NCI-H1417 (cell line): ENCODE measurements at places on chromosomes 2 and 18.

DNA sequence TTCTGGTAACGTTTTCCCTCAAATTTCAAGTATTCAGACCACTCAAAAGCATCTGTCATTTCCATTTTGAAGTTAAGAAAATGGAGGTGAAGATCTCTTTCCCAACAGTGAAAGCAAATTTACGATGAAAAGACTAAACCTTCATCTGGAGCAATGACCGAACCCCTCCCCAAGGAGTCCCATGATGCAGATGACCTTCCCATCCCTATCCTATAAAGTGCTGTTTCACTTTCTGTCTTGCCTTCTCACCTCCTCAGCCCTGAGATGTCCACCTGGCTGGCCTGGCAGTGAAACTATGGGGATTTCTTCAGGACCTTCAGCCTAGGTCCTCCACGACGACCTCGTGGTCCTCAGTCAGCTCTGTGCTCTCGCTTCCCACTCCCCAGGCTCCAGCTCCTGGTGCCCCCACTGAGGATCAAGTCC is 925 bp upstream of the NPC1 start:
- DNase-seq: no peak

GRCh38 chr2:207974216-207974605 is 51.1 kb downstream of the PLEKHM3 start:
- no peak for DNase-seq

DNA sequence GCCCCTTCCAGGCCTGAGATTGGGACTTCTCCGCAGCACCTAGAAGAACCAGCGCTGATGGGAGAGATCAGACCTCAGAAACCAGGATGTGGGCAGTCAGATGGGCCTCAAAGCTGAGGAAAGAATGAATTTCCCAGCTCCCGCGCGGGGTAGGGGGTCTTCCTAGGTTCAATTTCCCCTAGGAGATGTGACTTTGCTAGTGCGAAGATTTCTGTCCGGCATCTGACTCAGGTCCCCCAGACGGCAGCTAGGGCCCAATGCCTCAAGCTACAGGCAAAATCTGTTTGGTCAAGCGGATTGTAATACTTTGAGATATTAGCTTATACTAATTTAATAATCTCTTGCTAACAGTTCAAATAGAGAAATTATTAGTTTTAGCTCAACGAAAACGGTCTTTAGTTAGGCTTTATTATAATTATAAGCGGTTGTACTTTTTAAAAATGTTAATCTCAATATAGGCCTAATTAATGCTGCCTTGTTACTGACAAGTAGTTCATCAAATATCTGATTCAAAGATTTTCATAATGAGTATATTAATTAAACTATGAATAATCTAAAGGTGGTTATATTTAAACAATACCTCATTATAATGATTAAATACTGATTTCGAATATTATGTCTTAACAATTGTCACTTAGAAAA is 5.8 kb downstream of the DLX1 start:
- DNase-seq: no peak

DNA sequence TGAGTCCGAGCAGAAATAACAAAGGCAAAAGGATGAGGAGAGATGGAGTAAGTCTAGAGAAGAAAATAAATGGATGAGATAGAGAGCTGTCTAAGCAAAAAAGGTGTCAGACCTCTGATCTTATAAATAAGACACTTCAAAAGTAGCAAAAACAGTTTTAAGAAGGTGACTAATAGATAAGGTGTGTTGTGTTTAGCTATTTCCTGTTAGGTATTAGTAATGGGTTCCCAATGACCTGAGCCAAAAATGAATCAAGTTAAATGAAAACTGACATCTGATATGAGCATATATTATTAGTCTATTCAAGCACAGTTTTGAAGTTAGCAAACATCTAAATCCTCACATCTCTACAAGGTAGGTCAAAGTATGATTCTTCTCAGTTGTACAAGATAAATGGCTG is 10.6 kb downstream of the SUPT7L start:
- no peak for DNase-seq

GRCh38 chr18:73950116-73950700 is 197.4 kb downstream of the FBXO15 start:
- DNase-seq: no peak

DNA sequence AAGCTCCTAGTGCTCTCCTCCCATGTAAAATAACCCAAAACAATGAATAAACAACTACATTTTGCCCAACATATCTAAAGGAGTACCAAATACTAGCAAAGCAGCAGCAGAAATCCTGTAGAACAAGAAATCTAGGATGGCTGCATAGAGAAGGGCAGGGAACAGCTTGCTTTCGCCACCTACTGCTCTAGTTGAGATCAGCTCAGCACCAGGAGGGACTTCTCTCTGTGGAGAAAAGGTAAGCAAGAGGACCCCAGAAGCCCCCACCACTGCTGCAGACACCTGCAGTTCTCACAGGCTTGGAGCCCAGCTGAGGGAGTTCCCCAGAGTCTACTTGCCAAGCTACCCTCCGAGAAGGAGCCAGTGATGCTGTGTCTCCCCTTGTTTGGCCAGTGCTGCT is 243.0 kb upstream of the CHST9 start:
- no peak for DNase-seq

GRCh38 chr2:49335546-49335945 is 181.2 kb upstream of the FSHR start:
- no peak for DNase-seq

GRCh38 chr2:101657787-101658186 is 39.7 kb upstream of the MAP4K4 start:
- no peak for DNase-seq

DNA sequence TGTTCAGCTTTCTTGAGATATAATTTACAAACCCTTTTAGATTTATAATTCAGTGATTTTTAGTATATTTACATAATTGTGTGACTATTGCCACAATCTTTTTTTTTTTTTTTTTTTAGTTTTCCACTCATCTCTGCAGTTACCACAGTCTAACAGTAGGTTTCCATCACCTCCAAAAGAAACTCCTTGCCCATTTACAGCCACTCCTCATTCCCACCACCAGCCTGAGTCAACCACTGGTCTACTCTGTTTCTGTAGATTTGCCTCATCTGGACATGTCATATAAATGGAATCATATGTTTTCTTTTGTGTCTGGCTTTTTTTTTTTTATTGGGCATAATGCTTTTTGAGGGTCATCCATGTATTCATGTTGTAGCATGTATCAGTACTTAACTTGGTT is 16.1 kb downstream of the MTX2 start:
- no peak for DNase-seq

DNA sequence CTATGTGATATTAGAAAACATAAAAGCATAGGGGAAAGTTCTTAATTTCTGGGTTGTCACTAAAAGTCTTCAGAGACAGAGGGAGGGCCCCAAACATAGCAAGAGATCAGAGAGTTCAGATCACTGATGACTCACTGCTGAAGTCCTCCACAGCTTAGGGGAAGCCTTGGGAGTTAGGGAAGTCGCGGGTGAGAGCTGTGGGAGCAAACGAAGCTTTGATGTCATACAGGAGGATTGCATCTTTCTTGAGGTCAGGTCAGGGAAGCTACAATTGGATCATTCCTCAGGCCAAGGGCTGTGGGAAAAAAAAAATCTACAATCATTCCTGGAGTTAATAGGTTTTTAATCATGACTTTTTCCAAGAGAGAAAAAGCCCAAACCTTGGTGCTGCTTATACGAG is 96.2 kb downstream of the COPS8 start:
- DNase-seq: no peak

DNA sequence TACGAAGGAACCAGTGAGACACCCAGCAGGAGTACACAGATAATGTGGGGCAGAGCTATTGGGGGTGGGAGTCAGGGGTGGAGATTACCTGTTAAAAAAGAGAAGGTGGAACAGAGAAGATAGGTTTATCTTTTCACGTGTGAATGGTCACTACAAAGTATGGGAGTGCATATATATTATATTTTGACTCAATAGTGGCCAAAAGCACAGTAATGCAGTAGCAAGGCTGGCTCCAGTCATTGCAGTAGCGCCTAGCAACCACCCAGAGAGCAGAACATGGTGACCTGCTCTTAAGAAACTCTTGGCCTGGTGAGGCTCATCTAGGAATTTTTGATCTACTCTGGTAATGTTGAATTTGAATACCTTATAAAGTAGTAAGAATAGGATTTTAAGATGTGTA is 1.0 kb downstream of the IMPACT start:
- no peak for DNase-seq

DNA sequence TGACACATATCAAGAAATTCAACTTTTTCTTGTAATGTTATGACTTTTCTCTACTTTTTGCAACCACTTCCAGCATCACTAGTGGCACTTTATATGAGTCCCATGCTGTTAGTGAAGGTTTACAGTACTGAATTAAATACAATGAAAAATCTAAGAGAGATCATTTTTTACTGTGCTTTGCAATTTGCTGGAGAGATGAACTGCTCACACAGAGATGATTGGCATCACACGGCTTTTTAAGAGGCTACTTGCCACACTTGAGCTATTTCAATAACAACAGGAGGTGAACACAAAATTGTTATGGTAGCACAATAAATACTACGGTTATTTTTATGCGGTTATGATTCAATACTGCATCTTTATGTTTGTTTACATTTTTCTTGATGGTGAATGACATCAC is 88.9 kb downstream of the DAW1 start:
- DNase-seq: peak; percentile 22

GRCh38 chr2:191012845-191013681 is 908 bp downstream of the STAT1 start:
- DNase-seq: peak; percentile 13

- no peak for DNase-seq
Measured at GRCh38 chr2:176569574-176569973, 300.3 kb downstream of the MTX2 start.

GRCh38 chr18:36672437-36673344 is 156.1 kb downstream of the TPGS2 start:
- peak; percentile 66 for DNase-seq

GRCh38 chr18:64840911-64841701 is 692.2 kb upstream of the LINC00305 start:
- no peak for DNase-seq

DNA sequence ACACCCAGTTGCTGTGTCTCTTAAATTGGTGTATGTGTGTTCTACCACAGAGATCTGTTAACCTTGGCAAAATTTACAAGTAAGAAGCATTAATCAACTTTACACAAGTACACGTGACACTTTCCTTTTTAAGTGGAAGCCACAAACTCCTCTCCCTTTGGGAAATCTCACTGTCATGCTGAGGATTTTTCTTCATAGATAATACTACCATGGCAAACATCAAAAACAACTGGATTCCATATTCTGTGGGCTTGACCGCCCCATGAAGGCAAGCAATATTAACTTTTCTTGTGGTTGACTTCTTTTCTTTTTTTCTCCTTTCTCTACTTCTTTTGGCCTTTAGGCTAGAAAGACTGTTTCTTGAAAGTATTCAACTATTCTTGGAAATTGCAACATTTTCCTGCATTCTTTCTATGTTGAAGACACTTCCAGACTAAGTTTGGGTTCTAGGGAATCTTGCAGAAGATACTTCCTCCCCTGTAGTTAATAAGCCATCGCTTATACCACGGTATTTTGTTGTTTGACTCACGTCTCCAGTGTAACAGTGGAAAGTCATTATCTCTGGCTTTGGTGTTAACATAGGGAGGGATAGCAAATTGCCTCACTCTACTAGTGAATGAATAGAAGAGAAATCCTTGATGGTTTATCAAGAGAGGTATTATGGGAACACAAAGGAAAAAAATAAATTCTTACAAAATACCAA is 79.5 kb downstream of the SLC8A1 start:
- DNase-seq: no peak

GRCh38 chr18:67145586-67146292 is 370.8 kb downstream of the DSEL start:
- no peak for DNase-seq
